ENCODE measurements at places on chromosomes 7 and 10.

DNA sequence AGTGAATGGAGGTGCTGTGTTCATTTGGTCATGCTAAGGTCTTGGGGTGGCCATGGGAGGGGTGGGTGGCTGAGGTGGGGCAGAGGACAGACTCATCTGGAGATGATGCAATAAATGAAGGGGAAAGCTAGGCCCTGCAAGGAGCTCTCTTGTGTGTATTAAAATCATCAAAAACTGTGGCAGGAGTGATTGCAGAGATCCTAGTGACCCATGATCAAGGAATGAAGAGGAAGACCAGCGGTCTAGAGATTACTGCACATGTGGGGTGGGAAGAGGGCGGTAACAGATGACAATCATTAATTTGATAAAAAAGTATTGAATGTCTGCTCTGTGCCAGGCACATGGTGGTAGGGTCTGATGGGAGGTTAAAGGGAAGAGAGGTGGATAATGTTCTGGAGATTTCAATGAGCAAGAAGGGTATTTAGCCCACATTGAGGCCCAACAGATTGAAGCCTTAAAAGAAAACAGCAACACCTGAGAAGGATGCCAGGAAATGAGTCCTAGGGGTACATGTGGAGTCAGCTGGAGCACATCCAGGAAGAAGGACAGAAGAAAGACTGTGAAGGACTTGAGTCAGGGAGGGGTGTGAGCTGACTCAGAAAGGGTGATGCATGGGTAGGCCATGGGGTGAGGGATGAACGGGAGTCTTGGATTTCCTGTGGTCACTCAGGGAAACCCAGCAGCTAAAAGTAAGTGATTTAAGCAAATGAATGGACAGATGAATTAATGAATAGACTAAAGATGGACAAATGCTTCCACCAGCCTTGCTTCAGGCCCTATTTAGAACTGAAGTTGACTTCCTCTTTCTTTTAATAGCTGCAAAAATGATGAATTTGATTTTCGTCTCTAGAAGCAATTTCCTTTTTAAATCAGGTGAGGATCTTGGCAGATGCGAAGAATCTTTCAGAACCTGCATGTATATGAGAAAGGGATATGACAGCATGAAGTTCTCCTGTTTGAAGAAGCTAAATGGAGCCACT, 83.1 kb upstream of the IGFBP3 start:
- no peak for DNase-seq

DNA sequence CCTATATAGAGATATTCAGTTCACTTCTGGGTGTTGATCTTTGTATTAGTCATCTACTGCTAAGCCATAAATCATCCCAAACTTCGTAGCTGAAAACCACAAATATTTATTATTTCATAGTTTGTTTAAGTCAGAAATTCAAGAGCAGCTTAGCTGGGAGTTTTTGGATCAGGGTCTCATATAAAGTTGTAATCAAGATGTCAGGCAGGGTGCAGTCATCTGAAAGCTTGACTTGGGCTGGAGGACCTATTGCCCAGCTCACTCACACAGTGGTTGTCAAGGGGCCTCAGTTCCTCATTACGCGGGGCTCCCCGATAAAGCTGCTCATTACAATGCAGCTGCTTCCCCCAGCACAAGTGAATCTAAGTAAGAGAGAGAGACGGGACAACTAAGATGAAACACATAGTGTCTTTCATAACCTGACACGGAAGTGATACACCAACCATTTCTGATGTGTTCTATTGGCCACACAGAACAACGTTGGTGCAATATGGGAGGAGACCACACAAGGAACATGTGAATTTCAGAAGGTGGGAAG, 15.7 kb downstream of the PPP1R3C start:
- no peak for DNase-seq

GRCh38 chr7:985915-986741, 3.1 kb downstream of the CYP2W1 start:
- no peak for DNase-seq

GRCh38 chr10:51137756-51138529, 63.7 kb downstream of the PRKG1 start:
- DNase-seq: no peak

GRCh38 chr7:115984105-115984504, 46.5 kb downstream of the TFEC start:
- DNase-seq: no peak

Data from hematopoietic multipotent progenitor cell treated with erythropoietin and hydrocortisone succinate and interleukin-3 and kit ligand, for 15 days (in vitro differentiated cells).